ENCODE measurements at places on chromosomes 12 and 14. TPM values are rescaled to one million over a fixed set of nuclear protein-coding genes. Genes with fewer than 3 reads are reported as not detected.

GRCh38 chr12:182381-182892 is 31.5 kb downstream of the SLC6A12 start:
- peak; percentile 76 for DNase-seq

DNA sequence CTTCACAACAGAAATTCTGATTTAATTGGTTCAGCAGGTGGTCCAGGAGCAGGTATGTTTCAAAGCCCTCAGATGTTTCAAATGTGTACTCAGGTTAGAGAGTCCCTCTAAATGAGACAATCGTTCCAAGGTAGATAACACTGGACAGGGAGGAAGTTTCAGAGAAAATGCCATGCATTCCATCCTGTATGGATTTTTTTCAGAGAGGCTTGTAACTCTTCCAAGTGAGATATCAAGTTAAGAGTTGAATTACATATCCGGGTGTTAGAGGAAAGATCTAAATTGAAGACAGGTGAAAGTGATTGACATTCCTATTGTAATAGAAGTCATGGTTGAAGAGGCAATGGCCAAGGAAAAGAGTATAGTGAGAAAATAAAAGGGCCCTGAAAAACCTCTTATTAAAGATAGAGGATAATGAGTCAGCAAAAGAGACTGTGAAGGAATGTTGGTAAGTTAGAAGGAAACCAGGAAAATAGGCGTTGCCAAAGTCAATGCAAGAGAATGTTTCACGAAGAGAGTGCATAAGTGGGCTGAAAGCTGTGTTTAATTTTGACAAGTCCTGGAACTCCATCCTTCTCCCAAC is 105.8 kb downstream of the BMP4 start:
- DNase-seq: peak; percentile 50

DNA sequence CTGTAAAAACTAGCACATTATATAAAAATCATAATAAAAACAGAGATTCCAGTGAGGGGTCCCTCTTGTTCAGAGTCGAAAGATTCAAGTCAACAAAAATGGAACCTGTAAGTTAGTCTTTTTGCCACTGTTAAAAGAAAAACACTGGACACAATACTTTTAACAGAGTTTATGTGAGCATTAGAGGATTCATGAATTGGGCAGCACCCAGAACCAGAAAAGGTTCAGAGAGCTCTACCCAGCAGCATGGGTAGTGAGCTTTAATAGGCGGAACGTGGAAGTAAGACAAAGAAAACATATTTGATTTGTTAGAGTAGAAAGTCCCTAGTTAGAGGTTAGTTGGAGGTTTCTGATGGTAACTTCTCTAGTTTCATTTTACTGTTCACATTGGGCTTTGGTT is 476.8 kb downstream of the RGS6 start:
- DNase-seq: no peak

GRCh38 chr14:93888995-93889394 is 38.1 kb upstream of the FAM181A start:
- DNase-seq: no peak

- DNase-seq: no peak
Measured at GRCh38 chr12:119157528-119157927, 21.2 kb upstream of the HSPB8 start.

- no peak for DNase-seq
Measured at GRCh38 chr14:95274279-95274678, 45.4 kb downstream of the CLMN start.

DNA sequence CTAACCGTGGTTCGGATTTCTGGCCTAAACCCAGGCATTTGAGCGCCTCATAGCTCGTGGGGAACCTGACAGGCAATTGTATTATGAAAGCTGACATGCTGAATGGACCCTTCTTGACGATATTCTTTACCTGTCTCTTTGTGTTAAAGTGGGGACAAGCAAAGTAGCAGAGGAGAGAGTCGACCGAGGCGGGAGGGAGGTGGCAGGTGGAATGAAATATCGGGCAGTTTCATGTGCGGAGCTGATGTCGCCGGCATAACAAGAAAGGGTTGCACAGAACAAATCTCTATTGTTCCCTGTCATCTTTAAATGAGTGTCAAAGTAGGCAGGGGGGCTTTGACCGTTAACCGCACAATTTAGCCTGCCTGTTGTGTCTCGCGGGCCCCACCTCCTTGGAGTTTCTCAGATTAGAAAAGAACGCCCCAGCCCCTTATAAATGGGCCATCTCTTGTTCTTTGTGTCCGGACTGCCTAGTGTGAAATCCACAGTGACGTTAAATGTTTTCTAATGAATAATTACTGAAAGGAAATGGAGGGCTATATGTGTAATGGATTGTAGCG is 11.5 kb downstream of the MYO1H start:
- DNase-seq: no peak

GRCh38 chr14:76050250-76050649 is 64.7 kb downstream of the IFT43 start:
- no peak for DNase-seq

DNA sequence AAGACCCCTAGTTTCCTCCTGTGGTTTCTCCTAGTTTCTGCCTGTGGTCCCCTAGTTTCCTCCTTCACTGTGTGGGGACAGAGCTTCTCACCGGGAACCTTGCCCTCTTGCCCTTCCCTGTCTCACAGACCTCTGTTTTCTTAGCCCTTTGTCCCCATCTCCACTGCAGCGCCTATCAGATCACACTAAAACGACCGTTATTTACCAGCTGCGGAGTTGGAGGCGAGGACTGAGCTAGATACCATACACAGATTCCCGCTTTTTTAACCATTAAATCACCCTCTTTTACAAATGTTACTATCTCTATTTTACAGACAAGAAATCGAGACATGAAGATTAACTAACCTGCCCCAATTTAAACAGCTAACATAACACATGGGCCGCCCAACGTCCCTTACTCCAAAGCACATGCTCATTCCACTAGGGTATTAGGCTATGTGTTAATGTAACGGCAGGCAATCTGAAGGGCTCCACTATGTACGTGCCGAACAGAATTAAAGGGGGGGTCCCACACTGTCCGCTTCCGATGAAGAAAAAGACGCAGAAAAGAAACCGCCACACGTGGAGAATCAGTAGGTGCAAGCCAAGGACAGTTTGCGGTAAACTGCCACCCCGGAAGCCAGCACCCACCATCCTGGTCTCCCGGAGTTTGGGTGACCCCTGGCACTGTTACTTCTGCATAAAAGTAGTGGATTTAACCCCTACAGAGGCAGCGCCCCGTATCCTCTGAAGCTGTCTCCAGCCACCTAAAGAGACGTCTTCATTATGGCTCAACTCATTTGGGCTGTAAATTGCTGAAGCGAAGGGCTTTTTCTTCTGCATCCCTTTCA is 1.9 kb upstream of the FKBP4 start:
- DNase-seq: no peak

DNA sequence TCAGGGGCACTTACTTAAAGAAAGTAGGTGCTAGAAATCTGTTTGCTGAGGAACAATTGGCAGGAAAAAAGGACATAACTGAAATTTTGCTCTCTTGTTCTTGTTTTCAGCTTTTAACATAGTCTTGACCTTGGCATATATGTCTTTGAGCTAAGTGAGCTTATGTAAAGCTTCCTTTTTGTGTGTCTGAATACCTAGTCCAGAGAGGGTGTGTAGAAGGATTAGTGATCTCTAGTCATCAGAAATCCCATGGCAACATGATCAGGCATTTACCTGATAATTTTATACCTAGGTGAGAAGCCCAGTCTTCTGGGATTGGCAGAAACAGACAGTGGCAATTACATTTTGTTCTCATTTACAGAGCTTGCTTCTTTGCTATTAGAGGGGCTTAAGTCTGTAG is 166.1 kb downstream of the SNAPC1 start:
- DNase-seq: no peak

DNA sequence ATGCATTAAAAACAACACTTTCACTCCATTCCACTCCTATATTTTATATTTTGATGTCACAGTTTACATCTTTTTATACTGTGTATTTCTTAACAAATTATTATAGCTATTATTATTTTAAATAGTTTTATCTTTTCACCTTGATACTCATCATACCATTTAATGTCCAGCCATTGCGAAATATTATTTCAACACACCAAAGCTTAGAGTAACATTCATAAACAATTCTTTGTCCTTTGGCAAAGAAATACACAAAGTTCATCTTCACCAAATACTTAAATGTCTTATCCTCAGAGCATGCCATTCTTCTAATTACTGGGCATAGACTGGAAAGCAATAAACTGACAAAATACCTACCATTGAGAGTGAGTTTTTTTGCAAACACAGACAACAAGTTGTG is 1963.4 kb upstream of the FLRT2 start:
- peak; percentile 32 for DNase-seq

DNA sequence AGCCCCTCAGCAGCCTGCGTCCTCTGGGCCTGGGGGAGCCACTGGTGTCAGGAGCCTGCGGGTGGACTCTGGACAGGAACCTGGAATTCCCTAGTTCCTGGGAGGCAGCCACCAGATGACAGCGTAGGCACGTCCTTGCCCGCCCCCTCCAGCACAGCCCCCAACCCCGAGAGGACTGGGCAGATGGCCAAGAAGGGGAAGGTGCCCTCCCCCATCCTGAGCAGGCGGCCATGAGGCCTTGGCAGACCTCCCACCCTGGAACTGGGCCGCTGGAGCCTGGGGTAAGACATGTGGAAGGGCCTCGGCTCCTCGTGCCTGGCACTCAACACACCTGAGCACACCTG is 60.4 kb upstream of the FBRSL1 start:
- DNase-seq: no peak

GRCh38 chr12:54187075-54187474 is 1.7 kb downstream of the SMUG1 start:
- DNase-seq: no peak

GRCh38 chr14:54654605-54655004 is 87.7 kb downstream of the SAMD4A start:
- no peak for DNase-seq

The RFX4 gene
- total RNA-seq: not detected

The CD69 gene
- not detected for total RNA-seq

The SLC17A8 gene
- not detected for total RNA-seq

The ANP32D gene
- total RNA-seq: not detected

The PIWIL1 gene
- not detected for total RNA-seq

The GLI1 gene
- total RNA-seq: 1.9 TPM

The ANO4 gene
- total RNA-seq: 13.8 TPM
